EH (cell line): ENCODE measurements at places on chromosomes 4 and X.

GRCh38 chr4:184433258-184433892 lies 41.0 kb downstream of the IRF2 start:
- DNase-seq: peak; percentile 6

DNA sequence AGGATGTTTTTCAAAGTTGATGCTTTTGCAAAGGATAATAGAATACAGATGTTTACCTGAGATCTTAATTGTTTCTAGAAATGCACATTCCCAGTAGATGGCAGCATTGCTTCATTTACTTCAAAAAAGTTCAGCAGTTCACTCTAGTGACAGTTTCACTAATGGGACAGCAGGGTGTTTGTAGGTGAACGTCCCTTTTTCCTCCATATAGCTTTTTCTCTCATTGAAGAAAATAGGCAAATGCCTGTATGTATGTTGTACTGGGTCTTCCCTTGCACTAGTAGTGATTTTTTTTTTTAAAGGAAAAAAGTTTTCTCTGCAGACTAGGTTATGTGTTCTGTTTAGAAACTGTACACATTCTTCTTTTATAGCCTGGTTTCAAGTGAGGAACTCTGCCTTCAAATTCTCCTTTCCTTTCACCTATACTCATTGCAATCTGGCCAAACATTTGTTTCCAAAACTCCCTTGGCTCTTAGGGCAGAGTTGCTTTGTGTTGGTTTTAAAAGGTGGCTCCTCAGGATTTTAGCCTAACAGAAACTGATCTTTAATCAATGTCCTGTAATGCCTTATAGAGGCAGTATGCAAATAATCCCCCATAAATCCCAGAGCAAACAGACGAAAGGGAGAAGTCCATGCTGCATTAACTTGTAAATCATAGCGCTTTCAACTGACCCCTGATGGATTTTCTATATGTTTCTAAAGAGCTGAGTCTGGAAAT lies 86.3 kb downstream of the EGF start:
- DNase-seq: peak; percentile 63

DNA sequence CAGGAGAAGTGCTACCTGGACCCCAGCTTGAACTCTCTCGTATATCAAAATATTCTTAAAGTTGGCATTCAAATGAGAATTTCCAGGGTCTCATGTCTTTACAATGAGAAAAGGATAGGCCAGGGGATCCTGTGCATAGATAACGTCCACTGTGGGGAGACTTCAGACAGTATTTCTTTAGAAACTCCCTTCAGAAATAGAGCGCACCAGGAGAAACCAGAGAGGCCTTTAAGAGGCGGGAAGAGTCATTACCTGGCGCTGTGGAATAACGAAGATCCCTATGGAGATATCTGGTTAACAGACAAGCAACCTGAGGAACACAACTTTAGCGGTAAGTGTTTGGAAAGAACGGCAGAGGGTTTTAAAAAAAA lies 600 bp downstream of the RADX start:
- DNase-seq: no peak

- DNase-seq: no peak
Measured at GRCh38 chrX:107736781-107737531, 38.6 kb downstream of the TSC22D3 start.

DNA sequence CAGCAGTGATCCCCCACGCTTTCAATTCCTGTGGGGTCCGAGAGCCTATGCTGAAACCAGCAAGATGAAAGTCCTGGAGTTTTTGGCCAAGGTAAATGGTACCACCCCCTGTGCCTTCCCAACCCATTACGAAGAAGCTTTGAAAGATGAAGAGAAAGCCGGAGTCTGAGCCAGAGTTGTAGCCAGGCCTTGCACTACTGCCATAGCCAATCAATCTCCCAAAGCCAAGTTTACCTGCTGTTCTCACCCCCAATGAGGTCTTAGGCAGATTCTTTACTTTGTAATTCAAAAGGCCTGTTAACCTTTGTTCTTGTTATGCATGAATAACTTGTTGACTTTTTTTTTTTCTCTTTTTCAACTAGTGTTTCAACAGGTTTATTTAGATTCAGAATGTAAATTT lies 4.0 kb downstream of the MAGEB2 start:
- no peak for DNase-seq

- peak; percentile 28 for DNase-seq
Measured at GRCh38 chrX:133670383-133670782, 255.1 kb upstream of the GPC4 start.

DNA sequence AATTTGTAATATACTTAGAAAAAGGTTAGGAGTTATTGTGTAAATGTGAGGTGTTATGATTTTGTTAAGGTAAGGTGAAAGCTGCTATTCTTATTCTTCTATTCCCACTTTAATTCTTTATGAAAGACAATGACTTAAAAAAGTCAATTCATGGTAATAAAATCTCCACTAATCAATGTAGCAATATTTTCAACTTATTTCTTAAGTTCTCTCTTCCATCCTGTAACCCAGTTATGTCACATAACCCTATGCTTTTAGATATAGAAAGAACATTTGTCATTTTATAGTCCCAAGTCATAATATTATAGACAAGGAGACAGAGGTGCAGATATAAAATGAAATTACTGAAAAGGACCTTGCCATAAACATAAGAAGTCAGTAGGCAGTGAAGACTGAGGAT lies 157.9 kb upstream of the SLC7A11 start:
- DNase-seq: no peak

GRCh38 chr4:65670331-65671031 lies at the start of gene EPHA5:
TSS of gene EPHA5 (minus strand) at chr4:65670489. CDS start at chr4:65669742, 747 bp downstream.
- peak; percentile 65 for DNase-seq

- peak; percentile 2 for DNase-seq
Measured at GRCh38 chr4:90293320-90293719, 166.1 kb downstream of the CCSER1 start.

- DNase-seq: peak; percentile 93
Measured at GRCh38 chr4:40055863-40056715, 561 bp upstream of the N4BP2 start.

DNA sequence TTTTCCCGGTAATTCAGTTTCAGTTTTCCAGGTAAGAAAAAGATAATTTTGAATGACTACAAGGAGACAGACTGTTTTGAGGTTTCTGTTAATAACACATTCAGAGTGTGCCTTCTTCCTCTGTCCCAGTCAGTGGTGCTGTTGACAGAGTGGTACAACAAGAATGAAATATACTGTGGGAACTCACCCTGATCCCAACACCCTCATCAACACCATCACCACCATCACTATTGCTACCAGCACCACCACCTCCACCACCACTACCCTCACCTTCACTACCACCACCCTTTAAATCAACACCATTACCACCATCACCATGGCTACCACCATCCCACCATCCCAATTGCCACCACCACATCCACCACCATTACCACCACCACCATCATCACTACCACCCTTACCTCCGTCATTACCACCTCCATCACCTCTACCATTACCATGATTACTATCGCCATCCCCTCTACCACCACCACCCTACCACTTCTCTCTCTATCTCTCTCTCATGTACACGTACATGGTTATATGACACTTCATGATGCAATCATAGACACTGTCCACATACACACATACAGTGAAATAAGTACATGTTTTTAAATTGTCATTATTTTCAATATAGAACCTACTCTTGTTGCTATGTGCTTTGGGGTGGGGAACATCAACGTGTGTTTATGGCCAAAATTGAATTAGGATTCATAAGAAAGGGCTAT lies 91.5 kb downstream of the MAMLD1 start:
- no peak for DNase-seq

- DNase-seq: no peak
Measured at GRCh38 chrX:103338663-103339062, 8.6 kb downstream of the TCEAL7 start.

GRCh38 chr4:87117051-87117731 lies 103.2 kb downstream of the KLHL8 start:
- no peak for DNase-seq

GRCh38 chr4:175823015-175823742 lies 11.1 kb upstream of the GPM6A start:
- no peak for DNase-seq

- DNase-seq: no peak
Measured at GRCh38 chrX:92209936-92210335, 430.8 kb downstream of the PCDH11X start.

- peak; percentile 25 for DNase-seq
Measured at GRCh38 chr4:80096175-80096850, 23.3 kb upstream of the ANTXR2 start.

GRCh38 chr4:123659730-123660129 lies 263.1 kb downstream of the SPRY1 start:
- DNase-seq: peak; percentile 20

GRCh38 chrX:148928811-148929210 lies 428.4 kb downstream of the AFF2 start:
- peak; percentile 0 for DNase-seq

GRCh38 chr4:55866973-55867574 lies 13.6 kb downstream of the EXOC1 start:
- peak; percentile 70 for DNase-seq

DNA sequence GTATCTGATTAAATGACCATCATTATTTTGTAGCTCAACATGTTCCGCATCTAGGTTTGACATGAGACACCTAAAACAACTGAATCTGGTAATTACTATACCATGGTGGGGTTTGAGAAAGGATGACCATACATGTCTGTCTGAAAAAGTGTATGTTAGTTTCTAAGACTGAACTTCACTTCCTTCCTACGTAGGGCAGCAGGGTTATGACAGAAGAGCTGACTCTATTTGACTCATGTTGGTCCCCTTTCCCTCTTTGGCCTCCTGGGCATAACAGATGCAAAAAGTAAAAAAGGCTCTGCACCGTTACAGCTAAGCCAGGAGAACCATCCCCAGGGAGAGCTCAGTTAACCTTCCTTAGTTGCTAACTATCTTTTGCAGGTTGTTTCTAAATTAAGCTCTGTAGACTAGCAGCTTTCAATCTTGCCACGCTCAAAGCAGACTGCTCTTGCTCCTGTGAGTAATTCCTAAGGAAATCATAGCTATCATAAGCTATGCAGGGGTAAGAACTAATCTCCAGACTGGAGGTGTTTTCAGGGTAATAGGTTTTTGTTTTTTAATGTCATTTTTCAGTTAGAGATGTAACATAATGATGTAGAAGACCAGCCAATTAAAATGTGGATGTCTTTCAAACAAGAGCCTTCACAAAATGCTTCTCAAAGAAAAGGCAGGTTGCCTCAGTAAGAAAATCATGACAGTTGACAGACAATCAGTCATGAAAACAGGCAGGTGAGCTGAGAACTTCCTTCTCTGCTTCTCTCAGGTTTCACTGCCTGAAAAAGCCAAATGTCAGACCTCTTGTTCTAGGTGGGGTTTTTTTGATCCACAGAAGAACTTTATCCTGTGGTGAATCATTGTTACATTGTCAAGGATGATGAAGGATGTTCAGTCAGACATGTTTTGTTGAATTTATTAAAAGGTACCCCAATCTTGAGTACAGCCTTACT lies 66.9 kb upstream of the DAPP1 start:
- no peak for DNase-seq

DNA sequence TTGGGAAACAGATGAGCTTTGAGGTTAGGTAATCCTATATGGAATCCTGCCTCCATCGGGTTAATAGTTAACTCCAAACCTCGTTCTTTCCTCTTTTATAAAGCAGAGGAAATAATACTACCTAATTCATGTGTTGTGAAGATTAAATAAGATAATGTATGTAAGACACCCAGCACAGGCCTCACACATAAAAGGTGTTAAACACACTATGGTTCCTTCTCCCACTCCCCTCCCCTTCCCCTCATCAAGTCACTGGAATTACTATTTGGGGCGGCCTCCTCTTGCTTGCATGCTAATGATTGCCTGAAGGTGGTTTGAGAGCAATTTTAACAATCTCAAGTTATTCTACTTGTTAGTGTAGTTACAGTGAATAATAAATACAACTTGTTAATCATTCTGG lies 404.4 kb upstream of the RASGEF1B start:
- DNase-seq: no peak

GRCh38 chr4:129248621-129249020 lies 152.7 kb downstream of the C4orf33 start:
- DNase-seq: no peak

- no peak for DNase-seq
Measured at GRCh38 chr4:162938738-162939485, 227.8 kb downstream of the NAF1 start.

GRCh38 chr4:75598390-75598789 lies 31.9 kb downstream of the CDKL2 start:
- DNase-seq: peak; percentile 65

DNA sequence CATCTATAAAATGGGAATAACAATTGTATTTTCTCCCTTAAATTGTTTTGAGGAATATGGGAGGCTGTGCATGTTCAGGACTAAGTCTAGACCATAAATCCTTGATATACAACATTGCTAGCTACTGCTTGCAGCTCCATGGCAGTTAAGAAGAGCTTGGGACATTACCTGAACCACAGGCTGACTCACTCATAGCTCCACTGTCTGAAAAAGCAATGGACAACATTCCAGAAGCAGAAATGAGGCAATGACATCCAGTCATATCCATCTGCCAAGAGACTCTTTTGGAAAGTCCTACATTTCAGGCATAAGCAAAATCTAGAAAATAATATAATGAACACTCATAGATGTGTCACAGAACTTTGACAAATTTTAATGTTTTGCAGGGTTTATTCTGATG lies 167.3 kb upstream of the LEF1 start:
- peak; percentile 16 for DNase-seq

- DNase-seq: peak; percentile 30
Measured at GRCh38 chr4:100081491-100081890, 108.8 kb downstream of the DDIT4L start.

GRCh38 chrX:71301195-71301924 lies at the start of gene ITGB1BP2:
TSS of gene ITGB1BP2 (plus strand) at chrX:71301750. CDS start at chrX:71301807, 57 bp downstream.
- peak; percentile 85 for DNase-seq

GRCh38 chr4:147430111-147430510 lies 50.8 kb upstream of the EDNRA start:
- DNase-seq: peak; percentile 10

DNA sequence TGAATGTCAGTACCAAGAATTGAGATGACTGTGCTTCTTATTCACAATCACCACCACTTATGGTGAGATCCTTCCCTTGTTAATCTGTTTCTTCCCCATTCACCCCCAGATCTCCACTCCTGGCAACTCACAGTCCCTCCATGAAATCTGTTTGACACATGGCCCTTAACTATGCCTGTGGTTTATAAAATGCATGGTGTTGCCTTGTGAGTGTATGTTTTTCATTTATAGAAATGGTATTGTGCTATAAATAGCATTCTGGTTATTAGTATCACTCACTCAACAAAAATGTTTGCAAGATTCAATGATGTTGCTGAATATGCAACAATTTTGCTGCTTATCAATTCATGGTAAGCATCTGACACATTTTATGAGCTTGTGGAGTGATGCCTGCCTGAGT lies 131.0 kb downstream of the PRKX start:
- peak; percentile 66 for DNase-seq

- peak; percentile 7 for DNase-seq
Measured at GRCh38 chr4:121150486-121150885, 13.6 kb downstream of the TNIP3 start.

DNA sequence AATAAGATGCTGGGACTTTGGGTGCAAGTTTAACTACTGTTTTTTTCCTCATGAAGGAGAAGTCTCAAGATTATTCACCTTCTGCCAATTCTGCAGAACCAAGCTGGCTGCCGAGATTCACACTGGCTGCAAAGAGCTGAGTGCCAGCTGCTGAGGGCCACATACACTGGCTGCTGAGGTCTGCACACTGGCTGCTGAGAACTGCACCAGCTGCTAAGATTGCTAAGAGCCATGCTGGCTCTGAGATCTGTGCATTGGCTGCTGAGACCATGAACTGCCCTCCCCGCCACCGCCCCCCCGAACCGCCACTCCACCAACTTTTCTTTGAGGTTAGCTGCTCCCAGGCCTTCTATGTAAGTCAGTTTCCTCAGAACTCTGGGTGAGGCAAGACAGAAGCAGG lies 330.3 kb downstream of the CBLL2 start:
- DNase-seq: no peak

GRCh38 chr4:71204056-71204455 lies 134.8 kb upstream of the SLC4A4 start:
- DNase-seq: no peak

GRCh38 chrX:105723966-105724735 lies 98.2 kb upstream of the NRK start:
- DNase-seq: no peak
